ENCODE measurements at places on chromosomes 2 and 18.

GRCh38 chr18:45541421-45541820 is 73.9 kb upstream of the SLC14A2 start:
- DNase-seq, result no peak

DNA sequence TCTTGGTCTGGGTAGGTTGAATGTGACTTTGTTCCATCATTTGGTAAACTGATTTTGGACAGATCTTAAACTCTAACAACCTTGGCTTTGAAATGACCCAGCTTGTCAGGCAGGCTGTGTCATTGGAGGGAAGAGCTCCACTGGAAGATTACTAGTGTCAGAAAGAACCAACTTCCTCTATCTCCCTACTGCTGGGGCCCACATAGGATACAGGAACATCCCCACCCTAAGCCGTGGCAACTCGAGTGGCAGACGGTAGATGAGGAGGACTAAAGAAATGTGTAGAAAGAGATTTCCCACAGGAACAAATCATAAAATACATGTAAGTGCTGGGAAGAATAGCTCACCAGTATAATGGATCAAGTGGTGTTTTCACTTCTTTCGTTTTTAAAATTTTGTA is 4.3 kb upstream of the G6PC2 start:
- no peak for DNase-seq

- DNase-seq, result no peak
Observed at GRCh38 chr2:161096336-161096735, 63.9 kb upstream of the TANK start.

GRCh38 chr2:178844269-178844668 is 37.0 kb upstream of the TTN start:
- no peak for DNase-seq

- DNase-seq, result no peak
Observed at GRCh38 chr2:235511187-235511661, 17.4 kb downstream of the AGAP1 start.

DNA sequence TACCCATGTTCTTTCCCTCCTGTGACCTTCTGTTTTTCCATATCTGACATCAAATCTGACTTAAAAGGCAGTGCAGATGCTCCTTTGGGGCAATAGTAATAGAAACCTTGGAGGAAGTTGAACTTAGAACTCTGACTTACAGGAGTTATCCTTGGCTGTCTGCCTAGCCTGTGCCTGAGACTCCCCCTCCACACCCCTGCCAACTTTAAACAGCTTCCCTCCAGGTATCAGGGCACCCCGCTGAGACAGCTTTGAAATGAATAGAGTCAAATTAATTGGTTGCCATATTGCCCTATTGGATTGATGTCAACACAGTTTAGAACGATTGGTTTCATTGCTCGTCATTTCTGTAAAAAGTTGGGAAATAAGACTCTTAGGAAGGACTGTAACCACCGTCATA is 322.0 kb downstream of the PRKCE start:
- no peak for DNase-seq

DNA sequence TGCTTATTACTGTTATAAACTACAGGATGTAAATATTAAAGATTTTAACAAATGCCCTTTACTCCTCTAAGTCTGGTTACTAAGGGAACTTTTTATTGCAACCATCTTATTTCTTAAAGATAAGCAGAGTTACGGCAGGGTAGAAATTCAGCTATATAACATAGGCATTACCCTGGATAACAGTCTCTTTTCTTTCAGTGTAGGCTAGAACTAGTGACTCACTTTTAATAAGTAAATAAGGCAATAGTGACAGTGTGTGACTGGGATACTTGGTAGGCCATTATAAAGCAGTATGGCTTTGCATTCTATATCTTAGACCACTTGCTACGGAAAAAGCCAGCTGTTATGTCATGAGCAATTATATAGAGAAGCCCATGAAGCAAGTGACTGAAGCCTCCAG is 1041.0 kb upstream of the NRXN1 start:
- no peak for DNase-seq

Data from spleen (tissue), 13 donors.